ENCODE measurements at places on chromosomes 6 and 20. TPM values are rescaled to one million over a fixed set of nuclear protein-coding genes. Genes with fewer than 3 reads are reported as not detected.

Gene GUCA1A
- total RNA-seq: not detected

Gene XKR7
- total RNA-seq: not detected

Gene MCUR1
- total RNA-seq: 31.6 TPM

- no peak for DNase-seq
These were observed 245.1 kb upstream of the AFDN start for GRCh38 chr6:167581637-167582036.

DNA sequence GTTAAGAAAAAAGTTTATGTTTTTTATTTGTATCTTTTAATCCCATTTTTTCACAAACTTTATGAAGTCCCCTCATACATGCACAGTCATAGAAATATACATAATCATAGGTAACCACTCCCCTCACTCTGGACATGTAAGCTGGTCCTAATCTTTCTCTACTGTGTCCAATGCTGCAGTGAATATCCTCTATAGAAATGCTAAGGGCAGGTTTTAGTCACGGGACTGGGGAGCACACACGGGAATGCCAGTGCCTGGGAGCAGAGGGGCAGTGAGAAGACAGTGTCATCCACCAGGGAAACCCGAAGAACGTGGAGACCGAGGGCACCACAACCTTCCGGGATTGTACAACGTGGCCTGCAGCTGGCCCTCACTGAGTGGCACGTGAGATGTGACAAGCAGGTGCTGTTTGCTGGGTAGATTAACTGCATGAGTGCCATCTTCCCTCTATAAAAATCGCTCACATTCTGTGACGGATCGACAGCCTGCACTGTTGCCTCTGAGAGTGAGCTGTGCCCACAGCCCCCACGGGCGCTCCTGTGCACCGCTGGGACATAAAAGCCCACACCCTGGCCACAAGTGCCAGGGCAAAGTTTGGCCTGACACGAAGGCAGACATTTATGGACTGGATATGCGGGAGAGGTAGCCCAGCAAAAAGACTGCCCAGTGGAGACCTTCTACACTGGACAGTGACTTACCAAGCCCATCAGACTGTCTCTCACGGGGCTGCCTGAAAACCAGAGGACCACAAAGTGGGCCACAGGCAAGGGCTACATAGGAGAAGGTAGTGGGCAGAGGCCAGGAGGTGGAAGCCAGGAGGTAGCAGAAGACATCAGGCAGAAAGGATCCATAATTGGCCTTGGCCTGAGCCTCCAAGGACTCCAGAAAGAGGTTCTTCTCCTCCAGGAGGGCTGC, 63.2 kb downstream of the FGD2 start:
- no peak for DNase-seq

GRCh38 chr6:90072935-90073464, 178.7 kb downstream of the GJA10 start:
- no peak for DNase-seq

GRCh38 chr20:41316602-41317545, 657 bp downstream of the ZHX3 start:
- peak; percentile 85 for DNase-seq

GRCh38 chr20:836190-836589, 2.7 kb downstream of the FAM110A start:
- DNase-seq: no peak

DNA sequence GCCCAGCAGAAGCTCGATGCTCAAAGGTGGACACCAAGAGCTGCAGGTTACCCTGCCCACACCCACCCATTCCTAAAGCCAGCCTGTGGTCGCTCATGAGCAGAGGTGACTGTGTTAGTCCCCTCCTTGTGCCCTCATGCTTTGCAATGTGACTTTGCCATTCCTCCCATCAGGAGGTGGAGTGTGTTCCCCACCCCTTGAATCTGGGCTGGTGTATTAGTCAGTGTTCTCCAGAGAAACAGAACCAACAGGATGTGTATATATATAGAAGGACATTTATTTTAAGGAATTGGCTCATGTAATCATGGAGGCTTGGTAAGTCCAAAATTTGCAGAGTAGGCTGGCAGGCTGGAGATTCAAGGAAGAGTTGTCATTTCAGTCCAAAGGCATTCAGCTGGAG, 54.4 kb upstream of the RNF24 start:
- no peak for DNase-seq

All from heart right ventricle (tissue), 16 donors.